Central memory CD8-positive, alpha-beta T cell (primary cell): ENCODE measurements at places on chromosomes 7 and 10.

DNA sequence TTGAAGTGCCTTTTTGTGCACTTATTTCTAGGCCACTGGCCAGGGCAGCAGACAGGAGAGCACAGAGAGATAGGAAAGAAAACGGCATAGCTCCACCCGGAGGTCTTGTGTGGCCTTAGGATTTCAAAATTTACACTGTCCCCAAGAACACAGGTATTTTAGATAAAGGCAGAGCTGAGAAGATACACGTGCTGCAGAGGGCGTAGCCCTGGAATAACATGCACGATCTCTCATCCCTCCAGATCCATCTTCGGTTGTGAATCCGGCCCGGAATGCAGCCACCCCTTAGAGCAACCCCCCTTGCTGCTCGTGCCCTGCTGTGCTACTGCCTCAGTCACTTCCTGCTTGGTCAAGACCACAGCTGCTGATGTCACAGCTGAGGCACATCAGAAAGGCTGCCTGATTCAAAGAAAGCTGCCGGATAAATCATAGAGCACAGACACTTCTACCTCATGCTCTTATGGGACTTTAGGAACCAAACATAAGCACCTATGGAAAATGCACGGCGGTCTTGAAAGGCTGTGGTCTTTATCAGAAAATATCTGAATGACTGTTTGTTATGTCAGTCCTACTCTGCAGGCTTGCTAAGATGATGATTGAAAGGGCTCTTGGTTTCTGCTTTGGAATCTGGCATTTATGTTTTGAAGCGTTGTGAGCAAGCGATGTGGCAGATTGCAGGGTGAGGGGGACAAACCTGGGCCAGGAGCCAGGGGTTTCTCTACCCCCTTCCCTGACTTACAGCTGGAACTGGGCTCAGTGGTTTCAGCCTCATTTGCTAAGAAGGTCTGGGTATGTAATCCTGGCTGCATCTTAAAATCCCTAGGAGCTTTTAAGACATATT, 152.0 kb downstream of the SVIL start:
- DNase-seq = no peak

- no peak for DNase-seq
Observed at GRCh38 chr7:47785923-47786556, 162.2 kb downstream of the PKD1L1 start.

DNA sequence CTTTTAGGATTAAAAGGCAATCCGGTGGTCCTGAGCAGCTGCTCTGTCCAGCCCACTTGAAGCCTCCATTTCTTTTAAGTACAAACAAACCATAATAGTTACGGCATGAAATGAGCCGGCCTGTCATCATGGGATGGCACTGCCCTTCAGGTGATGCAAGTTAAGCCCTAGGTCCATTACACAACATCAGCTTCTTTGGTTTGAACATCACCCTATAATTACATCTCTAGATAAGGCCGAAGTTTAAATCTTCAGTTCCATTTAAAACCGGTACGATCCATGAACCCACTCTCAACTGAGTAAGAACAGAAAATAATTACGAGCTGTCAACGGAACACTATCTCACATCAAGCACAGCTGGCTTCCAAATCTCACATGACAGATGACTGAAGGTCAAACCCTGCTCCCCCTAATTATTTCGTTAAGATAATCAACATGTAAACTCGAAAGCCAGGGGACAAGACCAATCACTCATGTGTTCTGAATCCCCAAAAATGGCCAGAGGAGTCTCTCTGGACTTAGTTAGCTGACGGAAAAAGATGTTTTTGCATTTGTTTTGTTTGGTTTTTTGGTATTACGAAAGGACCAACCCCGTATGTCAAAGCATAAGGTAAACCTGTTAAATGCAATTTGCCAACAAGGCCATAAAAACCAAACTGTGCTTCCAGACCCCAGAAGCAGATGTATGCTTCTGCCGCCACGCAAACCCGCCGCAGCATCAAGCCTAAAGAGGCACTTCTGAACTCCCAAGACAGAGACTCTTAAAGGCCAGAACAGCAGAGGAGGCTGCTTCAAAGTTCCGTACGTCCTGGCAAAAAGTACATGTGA, 10.8 kb downstream of the GNA12 start:
- no peak for DNase-seq

GRCh38 chr7:34949361-34949760, 87.9 kb downstream of the DPY19L1 start:
- DNase-seq = no peak

DNA sequence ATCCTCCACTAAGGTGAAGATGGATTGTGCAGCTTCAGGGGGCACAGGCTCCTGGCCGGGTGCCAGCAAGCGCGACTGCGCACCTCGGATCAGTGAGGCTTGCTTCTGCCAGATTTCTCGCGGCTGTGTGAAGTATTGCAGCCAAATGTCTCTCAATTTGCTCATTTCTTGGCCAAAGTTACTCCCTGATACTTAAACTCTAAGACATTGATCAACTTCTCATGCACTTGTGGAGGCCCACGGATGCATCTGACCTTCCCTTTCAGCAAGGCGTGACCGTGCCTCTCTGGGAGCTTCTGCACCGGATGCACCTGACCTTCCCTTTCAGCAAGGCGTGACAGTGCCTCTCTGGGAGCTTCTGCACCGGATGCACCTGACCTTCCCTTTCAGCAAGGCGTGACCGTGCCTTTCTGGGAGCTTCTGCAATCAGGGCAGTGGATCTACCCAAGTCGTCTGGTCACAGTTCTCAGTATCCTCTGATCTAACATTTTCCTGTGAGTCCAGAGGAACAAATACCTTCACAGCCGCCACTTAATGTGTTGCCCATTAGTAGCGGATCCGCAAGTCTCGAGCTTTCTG, 248.3 kb downstream of the ADARB2 start:
- DNase-seq = no peak

- no peak for DNase-seq
Observed at GRCh38 chr7:20797042-20797461, 10.4 kb upstream of the SP8 start.

GRCh38 chr10:53904506-53905241, 896.4 kb downstream of the PCDH15 start:
- DNase-seq = no peak

- DNase-seq = no peak
Observed at GRCh38 chr10:11891776-11892486, 68.8 kb downstream of the PROSER2 start.

- DNase-seq = no peak
Observed at GRCh38 chr7:69814421-69814962, 216.2 kb downstream of the AUTS2 start.

GRCh38 chr7:46508583-46508982, 587.5 kb upstream of the IGFBP3 start:
- no peak for DNase-seq

DNA sequence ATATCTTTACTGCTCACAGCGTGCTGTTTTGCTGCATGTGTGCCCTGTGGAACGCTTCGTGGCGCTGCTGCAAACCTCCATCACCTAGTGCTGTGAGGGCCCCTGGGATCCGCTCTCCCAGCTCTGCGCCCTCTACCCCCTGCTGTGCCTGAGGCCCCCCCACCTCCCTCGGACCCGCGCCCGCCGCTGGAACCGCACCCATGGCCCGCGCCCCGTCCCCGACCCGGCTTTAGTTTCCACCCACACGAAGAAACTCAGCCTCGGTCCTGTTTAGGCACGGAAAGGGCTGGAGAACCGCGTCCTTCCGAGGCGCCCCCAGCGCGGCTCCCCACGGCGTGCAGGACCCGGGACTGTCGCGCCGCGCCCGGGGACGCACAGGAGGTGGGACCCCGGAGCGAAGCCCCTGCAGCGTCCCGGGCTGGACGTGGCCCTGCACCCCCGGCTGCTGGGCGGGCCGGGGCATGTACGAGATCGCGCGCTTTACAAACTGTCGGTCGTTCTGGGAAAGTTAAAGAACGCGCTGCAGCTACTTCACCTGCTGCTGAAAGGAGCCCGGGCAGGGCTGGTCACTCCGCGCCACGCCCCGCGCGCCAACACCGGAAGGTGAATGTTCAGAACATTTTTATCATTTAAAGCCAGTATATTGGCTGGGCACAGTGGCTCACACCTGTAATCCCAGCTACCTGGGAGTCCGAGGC, 54.3 kb downstream of the BMS1 start:
- no peak for DNase-seq

GRCh38 chr10:38147686-38148085, 53.5 kb downstream of the ZNF37A start:
- no peak for DNase-seq

- DNase-seq = no peak
Observed at GRCh38 chr10:129922598-129923123, 41.4 kb downstream of the EBF3 start.

GRCh38 chr7:105448181-105448580, 59.5 kb upstream of the SRPK2 start:
- DNase-seq = no peak

GRCh38 chr7:68733219-68734153, 864.8 kb upstream of the AUTS2 start:
- no peak for DNase-seq

DNA sequence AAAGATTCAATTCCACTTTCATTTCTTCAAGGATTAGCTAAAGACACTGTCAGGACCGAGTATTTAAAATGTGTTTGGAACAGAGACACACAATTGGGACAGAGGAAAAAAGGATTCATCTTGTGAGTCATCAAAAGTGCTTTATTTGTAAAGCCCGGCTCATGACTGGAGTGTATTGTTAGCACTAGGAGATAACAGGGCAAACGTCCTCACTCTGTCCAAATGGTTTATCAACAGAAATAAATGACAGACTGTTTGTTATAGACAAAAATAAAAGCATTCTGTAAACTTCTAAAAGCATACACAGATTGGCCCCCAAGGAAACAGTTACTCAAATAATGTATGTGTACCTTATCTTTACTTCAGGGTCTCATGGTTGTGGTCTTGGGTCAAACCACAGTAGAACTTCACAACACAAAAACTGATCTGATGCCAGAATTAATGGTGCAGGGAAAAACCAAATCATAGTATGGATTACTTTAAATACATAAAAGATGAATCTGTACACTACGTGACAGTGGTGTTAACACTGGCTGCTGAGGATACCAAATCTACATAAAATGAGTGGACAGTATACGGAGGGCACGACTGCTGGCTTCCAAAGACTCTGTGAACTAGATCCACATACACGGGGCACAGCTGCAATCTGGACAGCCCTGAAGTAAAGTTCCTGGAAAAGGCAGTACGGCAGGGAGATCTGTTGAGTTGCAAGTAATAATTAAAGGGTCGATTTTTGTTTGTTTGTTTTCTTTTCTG, 179.4 kb downstream of the PIP4K2A start:
- no peak for DNase-seq

DNA sequence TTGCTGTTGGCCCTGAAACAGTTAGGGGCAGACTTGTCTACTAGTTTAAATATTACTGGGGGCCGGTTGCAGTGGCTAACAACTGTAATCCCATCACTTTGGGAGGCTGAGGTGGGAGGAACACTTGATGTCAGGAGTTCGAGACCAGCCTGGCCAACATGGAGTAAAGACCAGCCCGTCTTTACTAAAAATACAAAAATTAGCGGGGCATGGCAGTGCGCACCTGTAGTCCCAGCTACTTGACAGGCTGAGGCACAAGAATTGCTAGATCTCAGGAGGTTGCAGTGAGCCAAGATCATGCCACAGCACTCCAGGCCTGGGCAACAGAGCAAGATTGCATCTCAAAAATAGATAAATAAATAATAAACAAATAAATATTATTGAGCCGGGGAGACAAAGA, 7.6 kb downstream of the ITGB8 start:
- no peak for DNase-seq
